ENCODE measurements at places on chromosomes 2 and 18.

GRCh38 chr18:68722821-68723220 is 7.9 kb upstream of the TMX3 start:
- no peak for DNase-seq

GRCh38 chr2:65353046-65353445 is 79.4 kb downstream of the SPRED2 start:
- no peak for DNase-seq

DNA sequence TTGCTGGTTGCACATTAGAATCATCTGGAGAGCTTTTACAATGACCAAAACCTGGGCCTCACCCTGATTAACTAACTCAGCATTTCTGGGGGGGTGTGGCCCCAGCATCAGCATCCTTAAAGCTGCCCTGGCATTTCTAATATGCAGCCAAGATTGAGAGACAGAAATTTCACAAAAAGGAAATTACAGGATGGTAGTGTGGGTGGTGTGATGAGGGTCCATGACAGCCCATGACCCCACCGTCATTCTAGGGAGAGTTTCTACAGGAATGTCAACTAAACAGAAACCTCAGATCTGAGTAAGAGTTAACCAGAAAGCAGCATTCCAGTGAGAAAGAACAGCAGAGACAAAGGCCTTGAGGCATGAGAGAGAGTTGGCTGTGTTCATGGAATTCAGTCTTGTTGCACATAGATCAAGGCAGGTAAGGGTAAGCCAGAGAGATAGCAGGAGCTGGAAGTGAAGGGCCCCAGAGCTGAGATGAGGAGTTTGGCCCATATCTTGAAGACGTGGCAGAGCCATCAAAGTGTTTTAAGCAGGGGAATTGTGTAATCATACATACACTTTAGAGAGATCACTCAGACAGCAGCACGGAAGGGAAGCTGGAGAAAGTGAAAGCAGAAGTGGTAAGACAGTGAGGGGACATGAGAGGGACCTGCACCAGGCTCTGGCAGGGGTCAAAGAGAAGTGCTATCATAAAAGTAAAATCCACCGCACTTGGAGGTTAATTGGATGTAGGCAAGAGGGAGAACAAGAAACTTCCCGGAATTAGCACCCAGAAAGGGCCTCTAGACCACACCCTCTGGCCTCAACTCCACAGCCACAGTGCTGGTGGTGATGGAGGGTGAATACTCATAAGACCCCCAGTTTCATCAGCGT is 7.8 kb upstream of the TRABD2A start:
- peak; percentile 51 for DNase-seq

DNA sequence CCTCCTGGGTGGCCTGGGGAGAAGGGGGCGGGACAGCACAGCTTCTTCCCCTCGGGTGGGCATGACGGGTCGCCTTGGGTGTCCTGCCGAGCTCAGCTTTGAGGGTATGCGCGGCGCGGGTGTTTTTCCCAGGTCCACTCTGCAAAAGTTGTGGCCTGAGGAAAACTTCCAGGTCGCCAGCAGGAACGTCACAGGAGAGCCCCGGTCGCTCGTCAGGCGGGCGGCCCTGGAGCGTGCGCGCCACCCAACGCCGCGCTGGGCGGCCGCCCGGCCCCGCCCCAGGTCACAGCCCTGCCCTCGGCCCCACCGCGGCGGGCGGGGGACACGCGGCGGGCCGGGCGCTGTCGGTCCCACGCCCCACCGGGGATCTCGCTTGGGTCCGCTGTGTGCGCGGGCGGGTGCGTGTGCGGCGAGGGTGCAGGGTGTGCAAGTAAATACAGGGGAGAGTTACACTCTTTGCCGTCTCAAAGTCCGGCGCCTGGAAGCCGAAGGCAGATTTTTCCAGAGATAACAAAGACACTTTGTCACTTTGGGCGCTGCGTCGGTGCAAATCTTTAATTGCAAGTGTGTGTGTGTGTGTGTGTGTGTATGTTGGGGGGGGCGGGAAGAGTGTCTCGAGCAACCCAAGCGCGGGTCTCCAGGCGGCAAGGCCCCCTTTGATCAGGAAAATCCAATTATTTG is 616 bp upstream of the SP5 start:
- DNase-seq, result no peak
